ENCODE measurements at places on chromosomes 5 and 9.

GRCh38 chr5:1808439-1808838 lies 7.2 kb downstream of the NDUFS6 start:
- no peak for DNase-seq

GRCh38 chr5:6083311-6083978 lies 294.9 kb downstream of the MED10 start:
- DNase-seq, result no peak

- DNase-seq, result no peak
These were observed 5.3 kb downstream of the NTNG2 start for GRCh38 chr9:132167192-132167591.

DNA sequence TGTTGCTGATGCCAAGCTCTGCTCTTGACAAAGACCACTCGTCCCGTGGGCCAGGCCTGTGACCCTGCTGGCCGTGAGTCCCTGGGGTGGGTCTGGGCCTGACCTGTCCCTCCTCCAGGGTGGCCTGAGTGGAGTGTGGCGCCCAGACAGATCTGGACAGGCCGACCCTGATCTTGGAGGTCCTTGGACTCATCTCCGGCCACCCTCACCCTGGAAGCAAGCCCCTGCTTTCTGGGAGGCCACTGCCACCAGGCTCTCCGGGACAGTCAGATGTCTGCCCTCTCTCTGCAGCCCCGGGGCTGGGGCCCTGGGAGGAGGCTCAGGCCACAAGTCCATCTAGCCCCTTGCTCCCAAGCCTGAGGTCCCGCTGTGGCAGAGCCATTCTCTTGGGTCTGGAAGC lies 31.2 kb upstream of the TMEM250 start:
- DNase-seq, result no peak

DNA sequence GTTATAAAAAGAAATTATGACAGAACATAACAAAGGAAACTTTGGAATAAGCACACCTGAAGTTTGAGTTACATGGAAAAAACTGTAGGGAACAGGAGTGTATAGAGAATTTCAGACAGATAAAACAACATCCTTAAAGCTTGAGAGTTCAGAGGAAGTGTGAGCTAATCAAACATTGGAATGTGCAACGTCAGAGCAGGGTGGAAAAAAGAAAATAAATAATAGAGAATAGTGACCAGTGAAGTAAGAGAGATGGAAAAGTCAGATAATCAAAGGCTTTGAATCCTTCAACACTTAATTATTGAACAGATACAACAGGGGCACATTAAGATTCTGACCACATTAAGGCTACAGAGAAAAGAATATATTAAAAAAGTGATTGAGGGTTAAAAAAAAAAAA lies 128.5 kb upstream of the CDH10 start:
- no peak for DNase-seq

DNA sequence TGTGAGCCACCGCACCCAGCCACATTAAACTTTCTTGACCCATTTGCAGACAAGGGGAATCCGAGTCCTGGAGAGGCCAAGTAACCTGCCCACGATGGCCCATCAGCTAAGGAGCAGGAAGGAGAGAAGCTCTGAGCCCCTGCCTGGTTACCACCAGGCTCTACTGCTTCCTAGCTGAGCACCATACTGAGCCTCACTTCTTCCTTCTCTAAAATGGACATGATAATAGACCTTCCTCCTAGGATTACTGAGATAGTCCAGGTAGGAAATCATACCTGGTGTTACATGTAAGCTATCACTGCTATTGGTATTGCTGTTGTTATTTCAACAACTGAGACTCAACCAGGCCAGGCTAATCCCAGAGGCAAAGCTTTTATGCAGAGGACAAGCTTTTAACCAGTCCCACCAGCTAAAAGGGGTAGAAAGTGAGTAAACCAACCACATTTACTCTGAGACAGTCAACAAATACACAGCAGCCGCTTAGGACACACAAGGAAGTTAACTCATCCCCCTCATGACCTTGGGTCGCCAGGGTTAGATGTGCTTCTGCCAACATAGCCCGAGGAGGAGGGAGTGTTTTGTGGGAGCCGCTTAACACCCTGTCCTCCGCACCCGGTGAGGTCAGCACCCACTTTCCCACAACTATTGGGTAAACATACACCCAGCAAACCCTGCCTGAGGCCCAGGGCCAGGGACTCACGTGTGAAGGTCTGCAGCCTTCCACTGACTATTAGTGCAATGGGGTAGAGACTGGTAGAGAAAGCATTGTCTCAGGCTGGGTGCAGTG lies 20.6 kb upstream of the PTGES start:
- DNase-seq, result no peak
